ENCODE measurements at places on chromosomes 5 and 9.

DNA sequence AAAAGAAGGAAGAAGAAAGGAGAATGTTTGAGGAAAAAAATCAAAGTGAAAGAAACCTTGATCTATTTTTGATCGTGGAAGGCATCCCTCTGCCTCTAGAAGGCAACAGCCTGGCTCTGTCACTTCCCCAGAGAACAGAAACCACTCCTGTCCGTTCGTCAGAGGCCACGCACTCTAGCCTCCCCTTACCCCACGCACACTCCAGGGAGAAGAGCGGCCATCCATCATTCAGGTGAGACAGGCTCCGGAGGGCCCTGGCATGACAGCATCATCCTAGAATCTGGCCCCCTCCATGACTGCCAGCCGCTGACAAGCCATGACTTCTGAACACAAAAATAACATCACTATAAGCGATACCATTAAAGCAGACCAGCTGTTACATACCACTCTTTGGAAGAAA lies 135.8 kb downstream of the ROR2 start:
- DNase-seq = no peak

GRCh38 chr9:110541950-110542349 lies 37.6 kb downstream of the SVEP1 start:
- no peak for DNase-seq

GRCh38 chr5:167642779-167643517 lies 648.5 kb upstream of the WWC1 start:
- DNase-seq = no peak

- no peak for DNase-seq
Observed at GRCh38 chr5:171050916-171051315, 189.1 kb downstream of the RANBP17 start.

DNA sequence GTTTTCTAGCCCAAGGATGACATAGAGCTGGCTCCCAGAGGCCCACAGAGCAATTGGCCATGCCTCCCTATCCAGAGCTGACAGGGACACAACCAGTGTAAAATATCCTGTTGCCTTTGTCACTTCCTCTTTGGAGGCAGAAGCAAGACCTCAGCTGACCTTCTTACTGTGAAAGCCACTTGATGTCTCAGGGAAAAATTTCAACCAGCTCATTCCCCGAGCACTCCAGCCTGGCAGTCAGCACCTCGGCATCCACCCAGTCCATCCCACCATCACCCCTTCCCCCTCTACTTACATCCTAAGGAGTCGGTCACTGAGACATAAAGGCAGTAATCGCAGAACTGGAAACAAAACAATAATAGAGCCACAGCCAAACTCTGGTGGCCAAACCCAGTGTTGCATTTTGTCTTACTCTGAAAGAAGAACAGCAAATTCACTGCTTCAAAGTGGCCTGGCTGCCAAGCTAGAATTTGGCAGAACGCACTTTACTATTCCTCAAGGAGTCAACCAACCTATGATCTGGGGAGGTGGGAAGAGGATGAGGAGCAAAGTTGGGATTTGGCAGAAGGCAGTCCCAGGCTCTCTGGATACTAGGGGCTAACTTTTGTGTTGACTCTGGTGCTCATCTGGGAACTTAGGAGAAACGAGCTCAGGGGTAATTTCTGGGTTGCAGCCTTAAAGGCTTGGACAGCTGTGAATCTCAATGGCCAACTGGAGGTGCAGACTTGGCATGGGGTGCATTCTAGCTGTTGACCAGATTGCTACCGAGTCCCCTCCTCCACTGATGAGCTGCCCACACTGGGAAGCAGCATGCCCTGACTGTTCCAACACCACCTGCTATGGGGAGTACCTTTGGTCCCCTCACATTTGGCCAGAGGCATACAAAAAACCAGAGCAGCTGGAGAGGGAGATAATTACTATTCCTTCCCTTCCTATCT lies 13.6 kb downstream of the NIPAL4 start:
- DNase-seq = no peak

- DNase-seq = no peak
Observed at GRCh38 chr5:76000582-76000981, 82.6 kb upstream of the SV2C start.

DNA sequence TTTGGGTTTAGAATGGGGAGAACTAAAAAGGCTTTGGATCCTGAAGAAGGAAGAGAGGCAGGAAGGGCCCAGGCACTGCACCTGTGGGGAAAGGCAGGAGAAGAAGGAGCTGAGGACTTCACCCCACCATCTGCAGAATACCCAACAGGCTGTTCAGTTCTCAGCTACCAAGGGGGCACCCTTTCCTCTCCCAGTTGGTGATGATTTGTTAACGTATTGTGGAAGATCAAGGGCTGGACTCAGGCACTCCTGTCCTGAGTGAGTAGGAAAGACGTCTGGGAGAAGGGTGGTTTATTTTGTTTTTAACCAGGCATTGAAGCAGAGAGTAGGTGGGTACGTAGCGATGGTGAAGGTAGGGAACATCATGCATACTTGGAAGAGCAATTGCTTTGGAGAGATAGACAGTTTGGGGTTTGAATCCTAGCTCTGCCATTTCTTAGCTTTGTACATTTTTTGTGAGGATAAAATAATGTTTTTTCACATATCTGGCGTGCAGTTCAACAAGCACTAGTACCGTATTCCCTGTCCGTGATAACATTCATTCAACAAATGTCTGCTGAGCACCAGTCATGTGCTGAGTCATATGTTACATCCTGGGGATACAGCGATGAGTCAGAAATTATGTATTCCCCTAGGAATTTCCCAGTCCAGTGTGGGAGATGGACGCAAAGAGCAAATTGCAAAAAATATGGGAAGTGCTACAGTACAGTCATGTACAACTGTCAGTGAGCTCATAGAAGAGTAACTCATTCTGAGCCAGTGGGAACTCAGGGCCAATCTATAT lies 2.1 kb downstream of the MSANTD3 start:
- DNase-seq = no peak

- no peak for DNase-seq
Observed at GRCh38 chr9:133269537-133270362, 5.3 kb downstream of the ABO start.

- no peak for DNase-seq
Observed at GRCh38 chr9:125785248-125785751, 38.1 kb downstream of the PBX3 start.

DNA sequence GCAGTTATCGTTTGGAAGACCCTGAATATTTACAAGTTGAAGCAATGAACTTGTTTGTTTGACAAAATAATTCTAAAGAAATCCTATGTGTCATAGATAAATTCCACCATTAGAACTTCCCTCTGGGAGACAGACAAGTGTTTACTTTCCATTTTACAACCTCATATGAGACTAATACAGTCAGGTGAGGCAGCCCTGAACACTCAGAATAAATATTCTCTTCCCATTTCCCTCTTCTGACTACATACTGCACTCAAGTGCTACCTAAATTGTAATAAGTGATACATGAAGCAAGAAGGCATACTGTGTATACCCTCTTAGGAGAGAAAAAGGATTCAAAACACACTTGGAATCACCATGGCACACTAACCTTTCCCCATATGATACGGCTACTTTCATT lies 6.8 kb downstream of the RASEF start:
- DNase-seq = no peak

DNA sequence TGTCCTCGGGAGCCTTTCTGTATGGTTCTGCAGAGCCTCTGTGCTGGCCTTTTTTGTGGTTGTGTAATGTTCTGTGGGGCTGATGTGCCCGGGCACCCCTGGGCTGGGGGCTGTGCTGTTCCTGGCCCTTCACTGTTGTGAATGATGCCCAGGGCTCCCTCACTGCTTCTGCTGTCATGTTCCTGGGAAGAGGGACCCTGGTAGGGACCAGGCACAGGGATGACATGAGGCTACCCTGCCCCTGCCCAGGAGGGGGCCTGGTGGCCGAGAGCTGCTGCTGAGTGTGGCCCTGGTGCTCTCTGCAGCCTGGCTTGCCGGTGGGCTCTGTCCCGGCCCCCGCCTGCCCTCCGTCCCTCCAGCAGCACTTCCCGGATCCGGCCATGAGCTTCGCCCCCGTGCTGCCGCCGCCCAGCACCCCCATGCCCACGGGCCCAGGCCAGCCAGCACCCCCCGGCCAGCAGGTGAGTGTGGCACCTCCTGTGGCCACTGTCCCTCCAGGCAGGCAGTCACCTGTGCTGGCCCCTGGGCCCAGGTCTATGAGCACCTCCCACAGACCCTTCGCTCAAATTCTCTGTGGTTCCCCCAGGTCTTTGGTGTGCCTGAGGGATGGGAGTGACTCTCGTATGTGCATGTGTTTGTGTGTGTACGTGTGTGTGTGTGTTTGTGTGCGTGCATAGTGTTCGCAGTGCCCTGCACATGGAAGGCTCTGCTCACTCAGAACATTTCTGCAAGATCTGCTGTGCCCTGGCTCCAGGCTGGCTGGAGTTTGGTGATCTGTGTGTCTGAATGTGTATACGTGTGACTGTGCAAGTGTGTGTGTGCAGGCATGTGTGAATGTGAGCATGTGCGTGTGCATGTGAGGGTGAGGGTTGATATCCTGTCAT lies 72.3 kb downstream of the WNK2 start:
- no peak for DNase-seq

- no peak for DNase-seq
Observed at GRCh38 chr5:141986072-141986471, 17.2 kb downstream of the RNF14 start.

- DNase-seq = no peak
Observed at GRCh38 chr5:149939546-149939945, 5.0 kb downstream of the PDE6A start.

DNA sequence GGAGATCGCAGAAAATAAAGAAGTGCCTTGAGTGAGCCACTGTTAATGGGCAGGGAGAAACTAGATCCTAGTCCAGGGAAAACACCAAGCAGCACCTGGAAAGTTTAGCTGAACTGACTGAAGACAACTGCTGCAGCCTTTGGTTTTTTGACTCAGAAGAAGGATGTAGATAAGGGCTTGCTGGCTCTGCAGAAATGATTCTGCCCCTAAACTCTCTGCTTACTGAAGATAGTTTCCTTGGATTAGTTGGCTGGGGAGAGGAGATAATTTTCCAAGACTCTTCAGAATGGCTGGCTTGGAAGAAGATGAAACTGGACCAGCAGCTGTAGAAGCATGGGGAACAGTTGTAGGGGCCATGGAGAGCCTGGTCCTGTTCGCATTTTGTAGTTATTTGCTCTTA lies 471.8 kb downstream of the KDM4C start:
- DNase-seq = no peak

DNA sequence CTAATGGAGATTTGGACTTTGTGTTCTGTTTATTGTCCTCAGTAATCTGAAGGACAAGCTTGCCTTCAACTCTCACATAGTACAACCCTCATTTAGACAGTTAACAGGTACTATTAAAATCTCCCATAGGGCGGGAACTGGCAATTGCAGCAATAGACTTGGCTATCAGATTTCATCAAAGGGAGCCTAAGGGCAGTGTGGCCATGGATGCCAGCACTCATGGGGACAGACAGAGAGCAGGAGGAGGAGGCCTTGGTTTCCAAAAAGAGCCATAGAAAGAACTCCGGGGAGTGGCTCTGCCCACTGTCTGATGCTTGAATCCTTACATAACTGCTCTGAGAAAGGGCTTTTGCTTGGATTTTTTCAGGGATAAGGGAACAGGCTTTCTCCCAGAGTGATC lies 6.8 kb downstream of the SLC36A1 start:
- DNase-seq = no peak

- no peak for DNase-seq
Observed at GRCh38 chr9:102354041-102354440, 615.6 kb upstream of the GRIN3A start.

- DNase-seq = no peak
Observed at GRCh38 chr5:1067141-1068121, 44.4 kb downstream of the SLC12A7 start.

DNA sequence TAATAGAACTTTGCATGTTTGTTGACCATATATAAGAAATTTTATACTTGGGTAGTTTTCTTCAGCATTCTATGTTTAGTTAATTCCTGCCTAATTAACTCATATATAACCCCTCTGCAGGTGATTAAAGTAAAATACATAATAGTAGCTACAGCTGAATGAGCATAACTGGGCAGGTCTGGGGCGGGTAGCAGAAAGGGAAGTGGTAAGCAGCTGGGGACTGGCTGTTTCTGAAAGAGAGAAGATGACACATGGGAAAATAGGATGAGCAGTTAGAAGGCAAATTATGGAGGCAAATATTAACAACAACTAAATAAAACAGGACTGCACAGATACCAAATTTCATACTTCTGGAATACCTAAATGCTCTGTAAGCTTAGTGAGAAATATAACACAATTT lies 128.1 kb downstream of the CPLANE1 start:
- no peak for DNase-seq

DNA sequence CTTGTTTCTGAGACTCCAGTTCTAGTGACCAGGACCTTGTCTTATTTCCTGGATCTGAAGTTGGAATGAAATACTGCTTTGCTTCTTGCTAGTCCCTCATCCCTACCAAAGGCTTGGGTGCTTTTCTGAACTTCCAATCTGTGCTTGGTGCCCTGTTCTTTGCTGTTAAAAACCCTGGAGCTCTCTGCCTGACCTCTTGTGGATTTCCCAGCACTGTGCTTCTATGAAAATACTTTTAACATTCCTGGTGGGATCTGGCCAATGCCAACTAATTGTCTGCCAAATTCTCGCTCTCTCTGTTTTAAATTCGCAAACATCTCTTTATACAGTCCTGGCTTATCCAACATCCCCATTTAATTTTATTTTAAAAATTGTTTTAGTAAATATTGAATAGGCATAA lies 26.7 kb upstream of the CSNK1G3 start:
- DNase-seq = no peak

- DNase-seq = no peak
Observed at GRCh38 chr9:132627106-132627505, 42.7 kb downstream of the DDX31 start.

DNA sequence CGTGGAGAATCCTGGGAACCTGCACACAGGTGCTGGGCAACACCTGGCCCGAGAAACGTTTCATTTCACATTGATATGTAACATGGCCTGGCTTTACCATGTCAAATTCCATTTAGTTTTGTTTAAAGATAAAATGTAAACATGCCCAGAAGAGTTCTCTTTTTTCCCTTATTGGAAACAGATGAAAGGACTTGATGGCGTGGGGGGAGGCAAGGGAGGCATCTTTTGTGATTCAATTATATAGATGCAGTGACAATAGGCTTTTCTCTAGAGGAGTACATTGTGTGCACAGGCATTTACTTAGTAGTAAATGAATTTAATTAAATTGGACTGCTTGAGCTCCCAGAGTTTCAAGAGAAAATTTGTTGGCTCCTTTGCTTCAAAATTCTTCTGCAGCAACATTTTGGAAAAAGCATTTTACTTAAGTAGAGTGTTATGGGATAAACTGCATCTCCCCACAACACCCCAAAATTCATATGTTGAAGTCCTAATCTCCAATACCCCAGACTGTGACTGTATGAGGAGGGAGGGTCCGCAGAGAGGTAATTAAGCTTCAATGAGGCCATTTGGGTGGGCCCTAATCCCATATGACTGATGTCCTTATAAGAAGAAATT lies 254.3 kb upstream of the NFIL3 start:
- no peak for DNase-seq

DNA sequence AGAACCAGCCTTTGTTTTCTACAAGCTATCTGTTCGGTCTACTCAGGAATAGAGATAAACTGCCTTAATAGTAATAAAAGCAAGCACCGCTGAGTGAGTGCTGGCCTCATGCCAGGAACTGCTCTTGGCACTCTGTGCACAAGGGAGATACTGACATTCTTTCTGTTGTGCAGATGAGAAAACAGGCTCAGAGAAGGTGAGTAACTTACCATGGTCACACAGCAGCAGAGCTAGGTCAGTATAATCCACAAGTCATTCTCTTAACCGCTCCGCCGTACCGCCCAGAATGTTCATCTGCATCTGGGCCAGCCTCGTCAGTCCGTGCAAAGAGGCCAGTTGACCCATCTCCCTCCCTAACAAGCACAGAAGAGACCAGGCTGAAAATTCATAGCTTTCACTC lies 27.4 kb downstream of the QRFP start:
- DNase-seq = no peak

- no peak for DNase-seq
Observed at GRCh38 chr9:28073270-28073669, 500.0 kb upstream of the C9orf72 start.
